Upper lobe of right lung (tissue), 1 donor: ENCODE measurements at places on chromosomes 3 and 15.

GRCh38 chr3:168249205-168249549 is 153.5 kb upstream of the GOLIM4 start:
- DNase-seq: no peak

DNA sequence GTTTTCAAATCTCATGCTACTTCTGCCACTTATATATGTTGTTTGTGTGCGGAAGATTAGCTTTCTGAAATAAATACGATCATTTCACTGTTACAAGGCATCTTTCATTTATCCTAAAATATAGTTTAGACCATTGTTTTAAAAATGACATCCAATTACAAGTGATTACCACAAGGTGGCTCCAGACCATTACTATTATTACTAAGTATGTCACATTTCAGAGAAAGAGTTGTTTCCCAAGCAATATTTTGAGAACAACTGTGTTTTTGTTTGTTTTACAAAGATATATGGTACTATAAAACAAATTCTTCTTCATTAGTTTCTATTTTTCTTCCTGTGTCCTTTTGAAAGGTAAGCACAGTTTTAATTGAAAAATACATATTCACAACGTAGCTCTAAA is 136.0 kb upstream of the RAP2B start:
- no peak for DNase-seq

- no peak for DNase-seq
These were observed 90.1 kb downstream of the VGLL4 start for GRCh38 chr3:11553436-11554235.

DNA sequence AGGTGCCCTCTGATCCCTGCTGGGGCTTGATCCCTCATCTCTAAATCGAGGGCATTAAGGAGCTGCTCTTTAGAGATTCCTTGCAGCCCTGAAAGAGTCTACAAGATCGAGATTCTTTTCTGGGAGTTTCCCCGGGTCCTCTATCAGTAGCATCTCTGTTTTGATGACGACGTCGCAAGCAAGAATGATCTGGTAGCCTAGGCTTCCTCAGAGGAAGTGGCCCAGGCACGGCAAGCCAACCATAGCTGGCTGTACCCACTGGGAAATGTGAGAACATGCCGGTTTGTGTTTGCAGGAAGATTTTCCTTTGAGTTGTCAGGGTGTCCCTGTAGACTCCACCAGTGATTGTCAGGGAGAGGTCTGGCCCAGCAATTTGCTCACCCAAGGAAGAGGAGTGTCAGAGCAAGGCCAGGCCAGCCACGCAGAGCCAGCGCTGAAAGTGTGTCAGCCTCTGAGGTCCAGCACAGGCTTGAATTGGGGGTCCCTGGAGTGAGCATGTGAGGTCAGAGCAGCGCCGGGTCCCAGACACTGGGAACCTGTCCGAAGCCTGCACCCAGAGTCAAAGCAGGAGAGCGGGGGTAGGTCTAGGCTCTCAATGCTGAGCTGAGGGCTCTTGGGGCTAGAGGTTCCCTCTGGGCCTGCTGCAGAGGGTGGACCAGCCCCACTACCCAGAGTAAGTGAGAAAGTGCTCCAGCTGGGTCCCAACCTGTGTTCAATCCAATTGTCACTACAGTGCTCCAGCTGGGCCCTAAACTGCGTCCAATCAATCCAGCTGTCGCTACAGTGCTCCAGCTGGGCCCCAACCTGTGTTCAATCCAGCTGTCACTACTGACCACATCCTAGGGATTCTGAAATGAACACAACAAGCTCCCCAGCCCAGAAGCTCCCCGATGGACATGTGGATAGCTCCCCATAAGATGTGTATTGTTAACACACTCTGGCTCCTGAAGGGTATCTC is 95.7 kb downstream of the CHDH start:
- DNase-seq: no peak

DNA sequence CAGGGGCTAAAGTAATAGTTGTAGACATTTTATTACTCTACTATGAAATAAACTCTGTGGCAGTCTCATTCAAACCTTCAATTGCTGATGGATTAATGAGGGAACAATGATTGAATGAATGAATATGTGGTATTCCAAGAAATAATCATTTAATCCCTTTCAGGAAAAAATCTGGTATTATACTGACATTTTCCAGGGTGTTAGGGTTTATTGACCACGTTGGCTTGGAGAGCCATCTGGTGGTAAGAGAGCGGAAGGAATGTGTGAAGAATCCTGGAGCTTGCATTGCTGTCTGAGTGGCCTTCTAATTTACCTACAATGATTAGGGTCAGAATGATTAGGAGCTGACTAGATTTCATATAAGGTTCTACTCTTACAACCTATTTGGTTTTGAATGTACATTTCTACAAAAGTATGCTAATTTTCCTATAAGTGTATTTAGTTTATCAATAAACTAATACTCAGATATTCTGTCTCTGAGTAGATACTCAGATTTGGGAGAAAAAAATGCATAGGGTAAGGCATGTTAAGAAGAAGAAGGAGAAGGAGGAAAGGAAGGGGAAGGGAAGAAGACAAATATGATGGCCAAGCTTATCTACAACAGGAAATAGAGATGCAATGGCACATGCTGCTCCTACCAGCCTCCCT is 249.9 kb downstream of the ROBO1 start:
- no peak for DNase-seq

- DNase-seq: no peak
These were observed 17.0 kb upstream of the SENP7 start for GRCh38 chr3:101529816-101530685.

DNA sequence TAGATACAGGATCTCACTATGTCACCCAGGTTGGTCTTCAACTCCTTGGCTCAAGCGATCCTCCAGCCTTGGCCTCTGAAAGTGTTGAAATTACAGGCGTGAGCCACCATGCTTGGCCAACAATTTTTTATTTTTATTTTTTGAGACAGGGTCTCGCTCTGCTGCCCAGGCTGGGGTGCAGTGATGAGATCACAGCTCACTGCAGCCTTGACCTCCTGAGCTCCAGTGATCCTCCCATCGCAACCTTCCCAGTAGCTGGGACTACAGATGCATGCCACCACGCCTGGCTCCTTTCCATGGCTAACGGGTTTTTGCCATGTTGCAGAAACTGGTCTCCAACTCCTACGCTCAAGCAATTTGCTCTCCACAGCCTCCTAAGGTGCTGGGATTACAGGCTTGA is 20.2 kb upstream of the PIK3CB start:
- DNase-seq: no peak

GRCh38 chr15:89019436-89019835 is 68.8 kb upstream of the ABHD2 start:
- no peak for DNase-seq

DNA sequence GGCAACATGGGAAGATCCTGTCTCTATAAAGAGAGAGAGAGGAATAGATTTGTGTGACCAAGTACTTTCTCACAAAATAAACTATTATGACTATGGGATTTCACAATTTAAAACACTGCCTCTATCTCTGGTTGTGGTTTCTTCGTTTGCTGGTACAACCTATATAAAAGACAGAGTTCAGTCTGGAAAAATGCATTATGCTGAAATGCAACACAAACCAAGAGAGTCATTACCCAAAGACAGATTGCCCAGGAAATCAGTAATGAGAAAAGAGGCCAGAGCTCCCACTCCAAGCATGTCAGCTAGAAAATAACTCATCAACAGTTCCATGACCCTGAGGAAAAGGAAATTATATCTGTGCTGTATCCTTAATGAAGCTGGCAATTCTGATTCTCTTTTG is 23.2 kb downstream of the GPR176 start:
- DNase-seq: no peak

- DNase-seq: peak; percentile 63
These were observed 5.1 kb downstream of the ACAA1 start for GRCh38 chr3:38131621-38132369.

- no peak for DNase-seq
These were observed 11.5 kb upstream of the ANKRD28 start for GRCh38 chr3:15809313-15809712.

DNA sequence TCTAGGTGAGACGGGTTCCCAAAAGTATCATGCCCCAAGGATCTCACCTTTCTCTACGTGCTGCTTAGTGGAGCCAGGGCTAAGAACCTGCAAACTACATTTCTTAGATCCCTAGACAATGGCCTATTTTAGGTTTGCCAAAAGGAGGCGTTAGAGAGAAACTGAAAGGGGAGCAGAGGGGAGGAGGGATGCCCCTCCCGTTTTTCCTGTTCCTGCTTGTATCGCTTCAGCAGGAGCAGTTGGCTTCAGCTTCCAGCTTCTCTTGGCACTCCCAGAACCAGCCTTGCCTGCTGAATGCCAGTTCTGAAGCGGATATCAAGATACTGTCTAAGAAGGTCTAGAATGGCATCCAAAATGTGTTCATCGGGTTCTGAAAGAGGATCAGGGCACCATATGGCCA is 58.4 kb upstream of the ABHD17C start:
- no peak for DNase-seq

DNA sequence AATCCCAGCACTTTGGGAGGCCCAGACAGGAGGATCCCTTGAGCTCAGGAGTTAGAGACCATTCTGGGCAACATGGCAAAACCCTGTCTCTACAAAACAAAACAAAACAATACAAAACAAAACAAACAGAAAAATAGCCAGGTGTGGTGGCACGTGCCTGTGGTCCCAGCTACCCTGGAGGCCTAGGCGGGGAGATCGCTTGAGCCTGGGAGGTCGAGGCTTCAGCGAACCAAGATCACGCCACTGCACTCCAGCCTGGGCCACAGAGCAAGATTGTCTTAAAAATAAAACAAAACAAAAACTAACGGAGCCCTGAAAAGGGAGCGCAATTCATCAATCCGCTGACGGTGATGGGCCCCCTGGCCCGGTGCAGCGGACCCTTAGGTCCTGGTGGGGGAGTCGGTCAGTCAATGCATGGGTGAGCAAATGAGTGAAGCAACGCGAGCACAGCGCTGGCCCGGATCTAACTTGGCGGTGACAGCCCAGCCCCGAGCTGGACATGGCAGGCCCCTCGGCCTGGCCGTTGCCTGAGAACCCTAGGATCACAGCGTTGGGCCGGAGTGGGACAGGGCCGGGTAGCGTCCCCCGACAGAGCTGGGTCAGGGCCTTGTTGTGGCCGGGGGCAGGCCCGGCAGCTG is 52.4 kb upstream of the BLM start:
- DNase-seq: peak; percentile 79

- peak; percentile 70 for DNase-seq
These were observed 727 bp downstream of the RAP2B start for GRCh38 chr3:153162513-153163392.

DNA sequence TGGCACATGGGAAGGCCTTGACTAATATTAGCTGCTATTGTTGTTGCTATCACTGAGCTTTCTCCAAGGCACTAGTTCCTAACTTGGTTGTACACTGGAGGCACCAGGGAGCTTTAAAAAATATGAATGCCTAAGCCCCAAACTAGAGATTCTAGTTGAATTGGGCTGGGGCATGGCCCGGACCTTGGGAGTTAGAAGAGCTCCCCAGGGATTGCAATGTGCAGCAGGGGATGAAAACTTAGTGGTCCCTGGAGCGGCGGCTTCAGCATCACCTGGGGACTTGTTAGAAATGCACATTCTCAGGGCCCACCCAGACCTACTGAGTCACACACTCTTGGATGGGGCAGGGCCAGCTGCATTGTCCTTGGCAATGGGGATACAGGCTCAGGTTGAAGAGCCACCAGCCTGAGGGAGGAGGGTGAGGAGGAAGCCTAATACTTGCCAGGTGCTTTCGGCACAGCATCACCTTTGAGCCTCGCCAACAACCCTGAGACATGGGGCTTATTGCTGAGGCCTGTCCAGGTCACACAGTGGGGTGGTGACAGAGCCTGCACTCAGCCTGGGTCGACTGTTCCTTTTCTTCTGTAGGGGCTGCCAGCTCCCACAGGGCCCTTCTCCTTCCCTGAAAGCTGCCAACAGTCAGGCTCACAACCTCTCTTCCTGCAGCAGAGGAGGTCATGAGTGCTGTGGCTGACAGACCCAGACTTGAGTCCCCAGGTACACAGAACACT is 84.5 kb downstream of the ATP2B2 start:
- DNase-seq: no peak

GRCh38 chr15:41341519-41341918 is 8.8 kb downstream of the NUSAP1 start:
- no peak for DNase-seq

DNA sequence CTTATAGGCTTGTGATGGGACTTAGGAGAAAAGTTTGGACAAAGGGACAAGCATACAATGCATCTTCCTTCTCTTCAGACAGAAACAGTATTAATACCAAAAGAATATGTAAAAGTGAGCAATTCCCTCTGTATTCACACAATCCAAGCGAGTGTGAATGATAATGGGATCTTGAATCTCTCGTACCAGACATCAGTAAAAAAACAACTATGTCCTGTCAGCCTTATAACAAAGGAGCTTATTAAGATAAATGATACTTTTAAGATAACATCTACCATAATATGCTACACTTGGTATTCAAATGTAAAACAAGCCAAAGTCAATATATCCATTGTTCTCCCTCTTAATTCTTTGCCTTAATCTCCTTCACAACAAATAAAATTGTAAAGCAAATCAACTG is 288.6 kb upstream of the CNTN6 start:
- no peak for DNase-seq

- DNase-seq: no peak
These were observed 52.7 kb upstream of the CMC1 start for GRCh38 chr3:28188686-28189085.

DNA sequence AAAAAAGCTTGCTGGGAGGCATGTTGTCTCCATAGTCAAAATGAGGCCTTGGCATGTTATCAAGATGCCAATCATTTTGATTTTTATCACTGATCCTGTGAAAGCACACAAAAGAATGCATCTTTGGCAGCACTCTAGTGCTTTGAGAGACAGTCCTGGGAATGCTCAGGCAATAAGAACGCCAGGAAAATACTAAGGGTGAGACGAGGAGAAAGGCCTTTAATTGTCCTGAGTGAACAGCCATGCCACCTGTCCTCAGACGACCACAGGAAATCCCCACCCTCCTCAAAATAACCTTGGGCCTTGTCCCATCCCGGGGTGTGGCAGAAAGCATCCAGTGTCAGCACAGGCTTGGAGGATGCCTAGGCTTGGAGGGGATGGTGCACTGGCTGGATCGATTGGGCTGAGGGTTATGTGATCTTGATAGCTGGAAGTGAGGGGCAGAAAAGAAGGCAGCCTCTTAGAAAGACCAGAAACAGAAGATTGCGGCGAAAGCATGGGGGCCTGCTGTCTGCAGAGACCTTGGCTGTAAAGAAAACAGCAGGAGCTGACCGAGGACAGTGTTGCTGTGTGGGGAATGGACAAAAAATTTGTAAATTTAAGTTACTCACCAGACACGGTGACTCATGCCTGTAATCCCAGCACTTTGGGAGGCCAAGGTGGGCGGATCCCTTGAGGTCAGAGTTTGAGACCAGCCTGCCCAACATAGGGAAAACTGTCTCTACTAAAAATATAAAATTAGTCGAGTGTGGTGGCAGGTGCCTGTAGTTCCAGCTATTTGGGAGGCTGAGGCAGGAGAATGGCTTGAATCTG is 7.3 kb downstream of the TMEM158 start:
- peak; percentile 30 for DNase-seq
